Activated T-helper 2 cell treated with anti-CD3 and anti-CD28 coated beads, Interferon-gamma antibody, Interleukin-2, Interleukin-4, amounts not matched to agents 10 μg/mL and 5 μg/mL and 100 μg/mL, durations not matched to agents 14 hours and 24 hours and 36 hours (primary cell): ENCODE measurements at places on chromosomes 7 and 10. TPM values are rescaled to one million over a fixed set of nuclear protein-coding genes. Genes with fewer than 3 reads are reported as not detected.

GRCh38 chr10:93639791-93640190, 27.5 kb downstream of the PDE6C start:
- H3K4me1 ChIP-seq, result no peaks in the 10 kb centered on the region
- no peak overlapping the region for H3K27ac ChIP-seq
- H3K4me3 ChIP-seq, result no peak overlapping the region
- peaks cover 12% of the 10 kb centered on the region for H3K27me3 ChIP-seq
- DNase-seq, result no peak
- no peaks in the 10 kb centered on the region for H3K36me3 ChIP-seq

DNA sequence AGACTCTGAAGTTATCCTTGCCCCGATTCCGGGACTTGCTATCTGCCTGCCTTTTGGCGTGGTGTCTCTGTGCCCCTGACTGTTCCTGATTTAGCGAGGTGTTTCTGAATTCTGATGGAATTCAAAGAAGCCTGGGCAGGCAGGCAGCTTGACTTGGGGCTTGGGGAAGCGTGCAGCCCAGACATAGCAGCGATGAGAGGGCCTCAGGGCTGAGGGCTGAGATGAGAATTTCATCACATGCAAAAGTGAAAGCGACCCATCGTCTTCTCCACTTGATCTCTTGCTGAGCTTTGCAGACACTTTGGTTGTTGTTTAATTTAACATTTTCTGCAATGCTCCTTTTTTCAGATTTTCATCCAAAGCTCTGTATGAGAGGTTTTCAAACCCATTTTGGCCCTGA, 57.8 kb downstream of the TCF7L2 start:
- peaks cover 13% of the 10 kb centered on the region for H3K4me1 ChIP-seq
- H3K36me3 ChIP-seq, result no peaks in the 10 kb centered on the region
- H3K27me3 ChIP-seq, result peaks cover 70% of the 10 kb centered on the region
- no peak for DNase-seq
- no peak overlapping the region for H3K4me3 ChIP-seq
- H3K27ac ChIP-seq, result no peak overlapping the region

GRCh38 chr10:50629495-50630122, 5.9 kb upstream of the SGMS1 start:
- peaks cover 24% of the 10 kb centered on the region for H3K4me1 ChIP-seq
- H3K36me3 ChIP-seq, result no peaks in the 10 kb centered on the region
- peaks cover 62% of the 10 kb centered on the region for H3K27me3 ChIP-seq
- DNase-seq, result no peak
- H3K4me3 ChIP-seq, result no peak overlapping the region
- no peak overlapping the region for H3K27ac ChIP-seq

DNA sequence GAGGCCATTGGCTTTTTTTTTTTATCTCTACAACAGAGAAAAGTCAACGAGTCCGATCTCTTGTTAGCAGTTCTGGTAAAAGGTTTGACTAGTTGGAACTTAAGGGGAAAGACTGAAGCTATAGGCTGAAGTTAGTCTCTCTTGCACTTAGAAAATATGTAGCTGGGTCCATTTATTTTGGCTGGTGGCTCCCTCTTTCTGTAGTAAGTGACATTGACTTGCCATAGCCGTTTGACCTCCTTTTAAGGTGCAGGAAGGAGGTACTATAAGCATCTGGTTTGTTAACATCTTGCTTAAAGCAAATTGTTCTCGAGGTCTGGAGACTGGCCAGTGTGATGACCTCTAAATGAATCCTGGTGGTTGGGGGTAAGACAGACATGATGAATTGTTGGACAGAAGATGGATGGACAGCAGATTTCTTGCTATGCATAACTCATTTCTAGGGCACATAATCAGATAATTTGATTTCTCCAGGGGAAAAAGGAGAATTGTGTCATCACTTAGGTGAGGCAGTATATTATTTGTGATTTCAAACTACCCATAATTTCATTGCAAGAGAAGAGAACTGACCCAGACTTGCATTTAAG, 356.3 kb upstream of the GALNT17 start:
- H3K27me3 ChIP-seq, result no peaks in the 10 kb centered on the region
- no peak overlapping the region for H3K27ac ChIP-seq
- peaks cover 34% of the 10 kb centered on the region for H3K4me1 ChIP-seq
- DNase-seq, result no peak

DNA sequence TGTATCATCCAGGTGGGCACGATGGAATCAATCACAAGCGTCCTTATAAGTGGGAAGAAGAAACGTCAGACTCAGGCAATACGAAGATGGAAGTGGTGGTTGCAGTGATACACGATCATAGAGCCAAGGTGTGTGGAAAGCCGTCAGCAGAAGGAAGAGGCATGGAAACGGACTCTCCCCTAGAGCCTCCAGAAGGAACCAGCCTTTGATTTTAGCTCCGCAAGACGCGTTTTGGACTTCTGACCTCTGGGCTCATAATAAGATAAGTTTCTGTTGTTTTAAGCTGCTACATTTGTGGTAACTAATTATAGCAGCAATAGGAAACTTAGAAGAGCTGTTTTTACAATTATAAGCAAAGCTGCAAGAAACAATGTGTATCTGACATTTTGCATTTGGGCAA, 14.8 kb downstream of the FANK1 start:
- H3K36me3 ChIP-seq, result no peaks in the 10 kb centered on the region
- no peaks in the 10 kb centered on the region for H3K27me3 ChIP-seq
- DNase-seq, result no peak
- H3K27ac ChIP-seq, result no peak overlapping the region
- H3K4me1 ChIP-seq, result no peaks in the 10 kb centered on the region

- H3K4me3 ChIP-seq, result no peak overlapping the region
- H3K36me3 ChIP-seq, result no peaks in the 10 kb centered on the region
- no peak for DNase-seq
- H3K27ac ChIP-seq, result no peak overlapping the region
- no peaks in the 10 kb centered on the region for H3K27me3 ChIP-seq
- no peaks in the 10 kb centered on the region for H3K4me1 ChIP-seq
Observed at GRCh38 chr7:121689749-121690148, 183.2 kb upstream of the PTPRZ1 start.

DNA sequence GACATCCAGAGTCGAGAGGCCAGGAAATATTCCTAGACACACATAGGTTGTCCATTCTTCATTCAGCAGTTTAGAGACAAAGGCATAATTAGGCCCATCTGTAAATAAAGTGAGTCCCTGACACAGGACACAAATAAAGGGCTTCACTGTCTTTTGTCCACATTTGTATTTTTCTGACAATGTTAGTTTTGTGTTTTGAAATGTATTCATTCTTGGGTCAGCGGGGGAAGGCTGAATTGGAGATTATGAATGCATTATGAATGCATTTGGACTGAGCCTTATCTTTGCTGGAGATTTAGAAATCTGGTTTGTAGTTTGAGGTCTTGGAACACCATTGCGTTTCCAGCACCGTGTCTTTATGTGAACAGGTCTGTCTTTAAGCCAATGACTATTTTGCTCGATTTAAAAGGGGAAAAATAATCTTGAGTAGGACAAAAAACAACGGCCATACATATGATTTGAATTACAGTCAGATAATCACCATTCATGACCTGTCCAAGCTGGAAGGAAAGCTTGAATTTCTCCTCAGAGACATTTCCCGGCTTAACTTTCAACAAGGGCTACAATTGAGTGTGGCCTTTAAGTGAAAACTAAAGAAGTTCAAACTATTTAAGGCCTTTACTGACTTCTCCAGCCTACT, 334.8 kb downstream of the WDR11 start:
- H3K4me1 ChIP-seq, result no peaks in the 10 kb centered on the region
- H3K4me3 ChIP-seq, result no peak overlapping the region
- no peak for DNase-seq

- no peaks in the 10 kb centered on the region for H3K36me3 ChIP-seq
- H3K27me3 ChIP-seq, result no peaks in the 10 kb centered on the region
- no peak for DNase-seq
Observed at GRCh38 chr7:120023494-120024167, 249.3 kb upstream of the KCND2 start.

- no peak overlapping the region for H3K4me3 ChIP-seq
- peaks cover 2% of the 10 kb centered on the region for H3K4me1 ChIP-seq
- DNase-seq, result no peak
- no peak overlapping the region for H3K27ac ChIP-seq
- H3K36me3 ChIP-seq, result no peaks in the 10 kb centered on the region
Observed at GRCh38 chr7:131691454-131692130, 135.2 kb upstream of the PODXL start.

DNA sequence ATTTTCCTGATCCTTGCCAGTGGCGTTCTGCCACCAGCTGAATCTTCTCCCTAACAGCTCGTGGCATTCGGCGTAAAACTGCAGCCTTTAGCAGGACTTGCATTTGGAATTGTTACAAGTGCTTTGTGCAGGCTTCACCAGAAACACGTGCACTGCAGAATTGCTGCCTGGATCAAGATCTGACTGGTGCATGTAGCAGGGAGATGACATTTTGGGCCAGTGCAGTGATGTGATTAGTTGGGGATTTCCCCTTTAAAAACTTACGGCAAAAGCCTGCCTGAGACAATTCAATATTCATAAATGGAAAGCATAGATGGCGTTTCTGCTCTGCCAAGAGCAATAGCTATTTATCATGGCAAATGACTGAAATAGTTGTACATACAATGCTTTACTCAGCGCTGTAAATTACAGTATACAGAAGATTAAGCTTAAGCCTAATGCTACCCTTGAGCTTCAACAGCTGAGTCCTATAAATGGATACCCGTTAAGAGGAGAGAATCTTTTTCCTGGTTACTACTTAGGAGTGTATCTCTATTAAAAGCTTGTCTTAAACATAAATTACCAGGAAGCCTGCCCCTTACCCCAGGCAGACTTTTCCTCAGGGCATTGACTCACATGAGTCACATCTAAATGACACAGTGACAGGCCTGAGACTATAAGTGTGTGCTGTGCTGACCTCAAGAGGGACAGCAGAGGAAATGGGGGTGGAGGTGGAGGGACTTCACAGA, 106.3 kb downstream of the ATXN7L1 start:
- H3K4me1 ChIP-seq, result peaks cover 38% of the 10 kb centered on the region
- DNase-seq, result no peak
- no peak overlapping the region for H3K4me3 ChIP-seq
- H3K36me3 ChIP-seq, result no peaks in the 10 kb centered on the region
- H3K27me3 ChIP-seq, result no peaks in the 10 kb centered on the region
- H3K27ac ChIP-seq, result no peak overlapping the region

GRCh38 chr7:2036786-2037185, 196.0 kb downstream of the MAD1L1 start:
- peaks cover 39% of the 10 kb centered on the region for H3K4me1 ChIP-seq
- H3K4me3 ChIP-seq, result no peak overlapping the region
- DNase-seq, result no peak
- H3K27me3 ChIP-seq, result no peaks in the 10 kb centered on the region
- no peak overlapping the region for H3K27ac ChIP-seq

GRCh38 chr10:110535958-110536891, 31.3 kb upstream of the SMC3 start:
- no peaks in the 10 kb centered on the region for H3K36me3 ChIP-seq
- no peaks in the 10 kb centered on the region for H3K27me3 ChIP-seq
- H3K4me3 ChIP-seq, result peak overlapping the region; percentile 27
- H3K27ac ChIP-seq, result peak overlapping the region; percentile 92

DNA sequence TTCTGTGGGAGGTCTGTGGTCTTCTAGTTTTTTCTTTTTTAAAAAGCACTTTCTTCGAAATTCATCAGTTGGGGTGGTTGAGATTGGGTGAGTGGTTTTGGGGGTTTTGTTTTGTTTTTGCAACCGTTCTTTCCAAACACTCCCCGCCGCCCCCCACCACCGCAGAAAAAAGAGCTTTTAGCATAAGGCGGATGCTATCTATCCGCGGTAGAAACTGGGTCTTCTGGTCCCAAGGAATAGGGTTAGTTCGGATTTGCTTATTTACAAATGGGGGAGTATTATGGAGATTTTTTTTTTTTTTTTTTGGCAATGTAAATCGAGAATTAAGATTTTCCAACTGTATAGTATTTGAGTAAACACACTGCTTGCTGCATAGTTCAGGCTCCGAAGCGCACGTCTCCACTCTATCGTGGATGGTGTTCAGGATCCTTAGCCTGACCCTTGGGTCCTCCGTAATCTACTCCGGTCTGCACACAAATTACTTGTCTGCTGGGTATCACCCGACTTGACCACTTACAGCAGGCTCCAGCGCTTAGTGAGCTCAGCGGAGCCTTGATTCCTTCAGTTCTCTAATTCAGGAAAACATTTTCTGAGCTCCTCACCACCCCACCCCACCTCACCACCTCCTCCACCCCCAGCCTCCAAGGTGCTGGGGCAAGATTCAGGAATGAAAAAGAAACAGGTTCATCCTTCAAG, 757 bp upstream of the NRCAM start:
- peak overlapping the region; percentile 51 for H3K4me3 ChIP-seq
- no peaks in the 10 kb centered on the region for H3K36me3 ChIP-seq
- H3K27me3 ChIP-seq, result peaks cover 66% of the 10 kb centered on the region
- DNase-seq, result no peak
- H3K27ac ChIP-seq, result no peak overlapping the region

DNA sequence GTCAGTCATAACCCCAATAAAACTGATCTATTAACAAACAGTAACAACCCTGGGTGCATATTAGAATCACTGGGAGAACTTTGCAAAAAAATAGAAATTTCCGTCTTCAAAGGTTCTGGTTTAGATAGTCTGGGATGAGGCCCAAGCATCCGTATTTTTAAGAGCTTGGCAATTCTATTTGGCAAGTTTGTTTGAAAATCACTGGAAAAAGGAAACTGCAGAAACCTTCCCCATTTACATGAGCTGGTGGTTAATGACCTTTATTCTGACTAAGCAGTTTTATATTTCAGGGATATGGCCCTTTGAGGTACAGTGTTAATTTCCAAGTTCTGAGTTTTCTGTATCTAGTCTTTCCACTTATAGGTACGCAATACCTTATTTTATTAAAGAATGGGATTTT, 115.8 kb upstream of the PRR15 start:
- H3K27me3 ChIP-seq, result no peaks in the 10 kb centered on the region
- no peak overlapping the region for H3K4me3 ChIP-seq

- peaks cover 5% of the 10 kb centered on the region for H3K27me3 ChIP-seq
- H3K4me3 ChIP-seq, result no peak overlapping the region
- DNase-seq, result no peak
- no peaks in the 10 kb centered on the region for H3K4me1 ChIP-seq
Observed at GRCh38 chr10:114576716-114577115, 81.4 kb downstream of the ABLIM1 start.

ZNF727 gene
- 0.11 and 0.18 TPM in 2 replicates for total RNA-seq

POLD2 gene
- total RNA-seq, result 205 and 215 TPM in 2 replicates

IL6 gene
- total RNA-seq, result not detected in 2 replicates

NUPR2 gene
- total RNA-seq, result not detected in 2 replicates

SPDYE9 gene
- total RNA-seq, result not detected in 2 replicates

BAMBI gene
- 0.16 TPM in 2 replicates for total RNA-seq

TAS2R3 gene
- total RNA-seq, result 1.2 and 1.5 TPM in 2 replicates

GNAT3 gene
- not detected in 2 replicates for total RNA-seq

OPN1SW gene
- total RNA-seq, result not detected in 2 replicates

EPHA1 gene
- total RNA-seq, result 0.07 and 0.34 TPM in 2 replicates

GPR15LG gene
- total RNA-seq, result not detected in 2 replicates
